ENCODE measurements at places on chromosomes 7 and 10.

DNA sequence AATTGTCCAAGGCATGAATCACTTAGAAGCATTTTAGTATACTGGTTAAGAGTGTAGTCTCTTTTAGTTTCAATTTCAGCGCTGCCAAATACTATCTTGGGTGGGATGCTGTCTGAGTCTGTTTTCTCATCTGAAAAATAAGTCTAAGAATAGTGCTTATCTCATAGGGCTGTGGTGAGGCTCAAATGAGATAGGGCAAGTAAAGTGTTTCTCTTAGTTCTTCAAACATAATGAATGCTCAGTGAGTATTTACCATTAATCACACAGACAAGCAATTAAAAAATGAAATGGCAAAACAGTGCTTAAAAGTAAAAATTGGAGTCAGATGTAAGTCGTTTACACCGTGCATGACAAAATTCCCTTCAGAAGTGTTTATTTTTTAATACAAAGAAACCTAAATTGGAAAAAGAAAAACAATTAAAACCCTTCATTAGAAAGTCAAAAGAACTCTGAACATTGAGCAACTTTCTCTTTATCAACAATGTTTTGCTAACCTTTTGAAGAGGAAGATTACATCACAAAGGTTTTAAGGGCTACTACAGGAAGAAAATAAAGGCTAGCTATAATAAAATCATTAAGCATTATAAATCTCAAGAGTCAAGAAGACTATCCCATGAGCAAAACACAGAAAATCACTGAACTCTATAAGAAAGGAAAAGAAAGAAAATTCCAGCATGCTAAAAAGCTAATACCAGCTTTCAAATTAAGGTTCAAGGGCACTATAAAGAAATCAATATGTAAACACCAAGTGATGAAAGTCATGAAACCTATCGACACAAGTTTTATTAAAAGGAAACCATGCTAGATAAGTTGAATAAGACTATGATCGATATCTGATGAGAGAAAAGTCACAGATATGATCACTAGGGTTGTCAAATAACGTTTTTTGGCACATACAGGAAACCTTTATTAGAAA lies 45.6 kb upstream of the C1GALT1 start:
- peak; percentile 42 for DNase-seq

DNA sequence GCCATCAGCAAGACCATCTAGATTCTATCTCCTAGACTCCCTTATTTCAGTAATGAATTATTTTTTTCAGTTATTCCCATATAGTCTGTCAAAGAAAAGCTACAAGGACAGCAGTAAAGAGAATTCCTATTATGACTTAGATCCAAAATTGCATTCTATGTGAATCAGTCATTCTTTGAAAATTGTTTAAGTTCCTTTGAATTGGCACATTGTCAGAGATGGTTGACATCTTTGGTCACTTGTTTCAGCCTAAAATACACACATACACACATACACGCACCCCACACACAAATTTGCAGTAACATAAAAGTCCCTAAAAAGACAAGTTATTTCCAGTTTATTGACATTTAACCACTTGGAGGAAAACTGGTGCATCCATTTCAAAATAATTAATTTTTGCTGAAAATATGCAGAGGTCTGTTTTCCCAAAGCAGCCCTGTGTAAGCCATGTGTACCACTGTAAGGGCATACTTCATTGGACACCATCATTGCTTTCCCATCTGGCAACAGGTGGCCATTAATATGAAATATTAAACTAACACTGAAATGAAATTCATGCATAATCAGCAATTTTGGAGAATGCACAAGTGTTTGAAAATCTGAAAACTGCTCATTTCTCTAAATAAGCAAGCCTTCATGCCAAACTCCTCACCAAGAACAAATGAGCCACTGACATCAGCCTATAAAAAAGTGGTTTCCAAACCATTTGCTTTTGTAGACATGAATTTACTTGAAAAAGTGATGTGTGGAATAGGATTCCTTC lies 121.7 kb upstream of the COL1A2 start:
- no peak for DNase-seq

DNA sequence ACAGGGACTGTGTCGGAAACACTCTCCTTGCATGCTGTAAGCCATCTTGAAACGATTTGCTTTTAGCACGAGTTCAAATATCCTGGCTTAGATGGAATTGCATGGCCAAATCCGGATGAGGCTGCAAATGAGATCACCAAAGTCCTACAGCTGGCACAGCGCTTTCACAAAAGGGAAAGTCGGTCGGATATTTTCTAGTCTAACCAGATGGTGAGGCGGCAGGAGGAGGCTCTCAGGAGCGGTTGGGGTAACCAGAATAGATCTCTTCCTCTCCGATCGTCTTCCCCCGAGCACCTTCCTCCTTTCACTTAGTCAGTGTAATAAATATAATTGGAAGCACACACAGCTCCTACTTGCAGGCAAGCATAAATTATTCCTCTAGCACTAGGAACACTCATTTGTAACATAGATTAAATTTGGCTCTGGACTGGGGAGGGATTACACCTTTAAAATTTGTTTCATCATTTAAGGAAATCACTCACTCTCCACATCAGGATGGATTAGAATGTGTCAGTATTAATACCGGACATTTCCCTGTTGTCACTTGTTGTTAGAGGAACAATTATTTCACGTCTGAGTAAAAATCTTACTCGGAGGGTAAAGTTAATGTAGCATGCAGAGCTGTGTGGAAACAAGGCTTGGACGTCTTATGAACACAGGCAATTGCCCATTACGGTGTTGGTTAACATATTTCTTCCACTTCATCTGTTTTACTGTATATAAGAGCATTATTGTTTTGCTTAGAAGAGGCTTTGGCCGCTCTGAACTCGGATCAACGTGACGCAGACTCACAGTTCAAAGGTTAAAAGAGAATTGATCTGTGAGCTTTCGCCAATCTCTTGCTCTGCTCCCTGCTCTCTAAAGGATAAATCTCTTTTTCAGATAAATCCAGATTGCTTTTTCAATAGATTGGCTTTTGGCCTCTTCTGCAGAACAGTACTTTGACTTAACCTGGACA lies 857.9 kb downstream of the TYW1 start:
- DNase-seq: no peak

DNA sequence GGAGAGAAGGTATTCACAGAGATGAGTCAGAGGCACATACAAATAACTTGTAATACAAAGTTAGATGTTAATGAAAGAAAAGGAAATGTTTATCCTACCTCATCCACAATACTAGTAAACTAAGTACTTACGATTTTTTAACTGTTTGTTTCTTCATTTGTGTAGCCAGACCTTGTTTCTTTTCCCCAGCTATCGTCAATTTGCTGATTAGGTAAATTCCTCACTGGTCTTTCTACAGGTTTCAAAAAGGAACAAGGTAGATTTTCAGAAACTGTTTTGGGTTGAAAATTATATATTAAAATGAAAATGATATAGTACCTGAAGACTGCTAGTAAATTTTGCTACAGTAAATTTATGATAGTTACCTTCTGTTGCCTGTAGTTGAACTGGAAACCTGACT lies 56.6 kb downstream of the PON1 start:
- DNase-seq: no peak

- no peak for DNase-seq
These were observed 258.8 kb downstream of the STK31 start for GRCh38 chr7:23968791-23969190.

GRCh38 chr10:54434782-54435181 lies 366.2 kb downstream of the PCDH15 start:
- DNase-seq: no peak

- peak; percentile 86 for DNase-seq
These were observed 3.2 kb downstream of the TES start for GRCh38 chr7:116213361-116214130.

DNA sequence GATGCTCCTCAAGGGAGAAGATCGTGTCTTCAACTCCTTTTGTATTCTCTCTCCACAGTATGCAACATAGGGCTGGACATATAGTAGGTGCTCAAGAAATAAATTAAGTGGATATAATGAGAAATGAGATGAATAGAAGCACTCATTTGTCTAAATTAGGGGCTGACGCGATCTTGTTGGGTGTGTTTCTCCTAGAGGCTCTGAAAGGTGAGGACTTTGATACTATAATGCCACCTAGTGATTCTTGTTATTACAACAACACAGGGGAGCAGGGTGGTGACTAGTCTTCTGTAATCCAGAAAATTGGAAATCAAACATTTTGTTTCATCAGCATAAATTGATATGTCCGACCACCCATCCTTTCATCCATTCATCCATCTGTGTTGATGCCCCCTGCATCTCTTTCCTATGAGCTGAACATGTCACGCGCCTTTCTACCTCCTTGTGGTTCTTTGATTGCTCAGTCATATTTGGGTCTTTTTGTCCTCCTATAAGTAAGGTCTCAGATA lies 3.5 kb upstream of the CFAP58 start:
- DNase-seq: peak; percentile 83

DNA sequence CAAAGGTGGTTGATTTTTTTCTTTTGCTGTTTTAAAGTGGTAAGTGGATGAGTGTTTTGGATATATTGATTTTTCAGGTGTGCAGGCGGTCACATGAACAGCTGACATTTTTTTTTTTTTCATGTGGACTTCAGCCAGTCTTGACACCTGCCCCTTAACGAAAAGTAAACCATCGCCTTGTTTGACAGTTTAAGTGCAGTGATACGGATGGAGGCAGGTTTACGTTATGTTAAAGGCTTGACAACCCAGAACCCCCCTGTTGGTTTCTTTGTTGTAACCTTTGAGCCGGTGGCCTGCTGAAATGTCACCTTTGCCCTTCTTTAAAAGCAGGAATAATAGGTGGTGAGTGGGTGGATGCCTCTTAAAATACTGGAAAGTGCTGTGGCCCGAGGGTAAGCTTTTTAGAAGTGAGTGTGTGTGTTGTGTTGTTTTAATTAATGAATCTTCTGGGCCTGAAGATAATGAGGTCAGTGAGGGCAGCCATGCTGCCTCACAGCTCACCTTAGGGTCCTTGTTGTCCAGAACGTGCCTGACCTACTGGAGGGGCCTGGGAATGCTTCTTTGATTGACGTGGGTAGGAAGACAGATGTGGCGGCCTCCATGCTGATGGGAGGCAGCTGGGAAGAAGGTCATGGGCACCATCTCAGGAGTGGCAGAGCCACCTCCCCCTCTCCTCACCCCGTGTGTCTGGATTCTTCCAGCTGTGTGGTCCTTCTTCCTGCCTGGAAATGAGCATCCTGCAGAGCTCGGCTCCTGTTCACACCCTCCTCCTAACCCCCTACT lies 69.8 kb downstream of the TCF7L2 start:
- DNase-seq: no peak

DNA sequence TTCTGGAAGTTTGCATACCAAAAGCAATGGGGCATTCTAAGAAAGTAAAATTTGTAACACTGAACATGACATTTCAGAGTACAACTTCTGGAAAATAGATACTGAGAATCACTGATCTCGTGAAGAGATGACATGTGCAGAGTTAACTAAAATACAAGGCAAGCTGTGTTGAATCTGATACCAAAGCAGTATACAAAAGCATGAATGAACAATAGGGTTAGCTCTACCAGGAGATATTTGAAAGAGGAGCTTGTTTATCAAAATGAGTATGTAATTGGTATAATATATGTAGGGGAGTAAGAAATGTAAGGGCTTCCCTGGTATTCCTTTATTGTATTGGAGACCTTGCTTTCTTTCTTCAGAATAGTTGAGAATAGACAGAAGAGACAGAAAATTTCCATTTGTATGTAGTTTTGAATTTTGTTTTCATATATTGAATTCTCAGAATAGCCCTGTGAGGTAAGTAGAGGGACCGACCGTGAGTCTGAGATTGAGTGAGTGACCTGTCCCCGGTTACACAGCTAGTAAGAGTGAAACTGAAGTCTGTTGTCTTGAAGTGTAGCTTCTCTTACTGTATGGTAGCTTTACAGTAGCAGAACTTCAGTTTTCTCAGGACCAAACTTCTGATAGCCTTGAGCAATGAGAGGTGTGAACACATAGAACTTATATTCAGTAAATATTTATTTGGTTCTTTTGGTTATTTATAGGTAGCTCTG lies 5.0 kb downstream of the HBP1 start:
- no peak for DNase-seq

- DNase-seq: peak; percentile 40
These were observed 8.3 kb upstream of the FMC1 start for GRCh38 chr7:139332697-139333359.

DNA sequence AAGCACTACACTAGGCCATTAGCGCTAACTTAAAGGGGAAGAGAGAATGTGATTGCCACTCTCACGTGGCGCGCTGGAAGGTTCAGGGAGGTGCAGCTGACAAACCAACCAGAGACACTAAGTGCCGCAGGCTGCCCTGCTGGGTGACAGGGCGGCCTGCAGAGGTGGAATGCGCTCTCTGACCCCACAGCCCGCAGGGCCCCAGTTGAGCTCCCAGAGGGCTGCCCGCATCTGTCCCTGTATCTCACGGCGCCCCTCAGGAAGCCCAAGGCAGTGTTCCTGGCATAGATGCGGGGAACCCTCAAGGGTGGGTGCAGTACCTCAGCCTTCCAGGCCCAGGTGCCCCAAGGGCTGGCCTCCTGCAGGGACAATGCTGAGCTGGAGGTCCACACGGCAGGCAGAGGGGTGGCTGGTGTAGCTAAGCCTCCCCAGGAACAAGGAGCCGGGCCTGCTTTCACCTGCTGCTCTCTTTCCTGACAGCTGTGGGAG lies 66.6 kb downstream of the CALML3 start:
- DNase-seq: no peak

GRCh38 chr7:51451751-51452476 lies 135.3 kb upstream of the COBL start:
- no peak for DNase-seq

DNA sequence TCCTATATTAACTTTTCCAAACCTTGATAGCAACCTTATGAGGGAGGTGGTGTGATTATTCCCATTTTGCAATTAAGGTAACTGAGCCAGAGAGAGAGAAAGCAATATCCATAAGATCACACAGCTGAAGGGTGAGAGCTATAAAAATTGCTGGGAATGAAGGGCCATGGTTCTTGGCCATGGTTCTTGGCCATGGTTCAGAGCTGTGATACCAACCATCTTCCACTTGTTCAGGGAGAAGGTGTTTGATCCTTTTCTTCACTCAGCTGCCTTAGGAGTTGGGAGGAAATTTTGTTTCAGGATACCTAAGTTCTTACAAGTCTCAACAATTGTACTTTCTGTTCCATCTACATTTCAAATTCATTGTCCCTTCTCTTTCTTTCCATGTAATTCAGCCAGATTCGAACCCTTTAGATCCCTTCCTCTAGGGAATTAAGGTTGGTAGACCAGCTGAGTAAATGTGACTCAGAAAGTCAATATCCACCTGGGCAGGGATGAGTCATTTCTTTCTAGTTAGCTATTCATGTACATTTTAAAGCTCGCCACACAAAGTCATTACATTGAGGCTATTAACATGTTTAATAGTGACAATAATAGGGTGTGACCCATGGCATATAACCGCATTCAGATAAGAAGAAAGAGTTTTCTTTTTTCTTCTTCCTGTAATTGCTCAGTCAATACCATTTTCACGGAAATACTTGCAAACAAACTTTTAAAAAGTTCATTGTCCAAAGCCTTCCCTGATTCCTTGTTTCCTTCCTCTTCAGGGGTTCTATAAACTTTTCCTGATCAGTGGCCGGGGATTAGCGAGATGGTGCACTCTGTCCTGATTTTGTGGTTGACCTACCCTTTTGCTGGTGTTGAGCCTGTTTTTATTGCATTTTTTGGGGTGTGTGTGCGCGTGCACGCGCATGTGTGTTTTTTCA lies 143.4 kb downstream of the TCF7L2 start:
- DNase-seq: no peak

GRCh38 chr7:139034336-139034735 lies 1.5 kb downstream of the ZC3HAV1L start:
- no peak for DNase-seq

- DNase-seq: no peak
These were observed 50.7 kb upstream of the HDAC9 start for GRCh38 chr7:18444826-18445225.
